Activated CD4-positive, alpha-beta memory T cell treated with anti-CD3 and anti-CD28 coated beads, Interleukin-2, amount 10 ng/mL, durations not matched to agents 7 days and 5 days (primary cell): ENCODE measurements at places on chromosomes 4 and X. TPM values are rescaled to one million over a fixed set of nuclear protein-coding genes. Genes with fewer than 3 reads are reported as not detected.
A peak's percentile ranks its signal among the peaks of the same experiment; 100 is the strongest.

DNA sequence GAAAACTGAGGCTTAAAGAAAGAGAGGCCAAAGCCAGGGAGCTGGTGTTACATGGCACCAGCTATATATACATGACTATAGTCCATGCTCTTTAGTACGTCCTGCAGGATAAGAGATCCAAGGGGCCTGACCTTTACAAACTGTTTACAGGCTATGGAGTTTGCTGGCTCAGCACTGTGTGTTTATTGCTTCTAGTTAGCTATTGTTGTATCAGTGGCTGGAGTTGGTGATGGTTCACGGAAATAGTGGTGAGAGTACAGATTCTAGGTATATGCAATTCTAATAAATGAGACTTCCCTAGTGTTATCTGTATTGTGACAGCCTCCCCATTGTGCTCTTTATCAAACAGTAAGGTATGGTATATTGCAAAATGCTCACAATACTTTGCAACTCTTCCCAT lies 46.5 kb downstream of the REPS2 start:
- no peak for DNase-seq
- H3K27me3 ChIP-seq = peaks cover 4% of the 10 kb centered on the region
- no peak overlapping the region for H3K4me3 ChIP-seq
- H3K27ac ChIP-seq = no peak overlapping the region

SERPINA7 gene
- not detected for total RNA-seq

GRCh38 chr4:98781641-98782357 lies 123.4 kb upstream of the TSPAN5 start:
- H3K27me3 ChIP-seq = peaks cover 2% of the 10 kb centered on the region
- no peaks in the 10 kb centered on the region for H3K36me3 ChIP-seq
- H3K4me1 ChIP-seq = no peaks in the 10 kb centered on the region
- no peak overlapping the region for H3K4me3 ChIP-seq

SORBS2 gene
- not detected for total RNA-seq

MAGEA10 gene
- not detected for total RNA-seq

DNA sequence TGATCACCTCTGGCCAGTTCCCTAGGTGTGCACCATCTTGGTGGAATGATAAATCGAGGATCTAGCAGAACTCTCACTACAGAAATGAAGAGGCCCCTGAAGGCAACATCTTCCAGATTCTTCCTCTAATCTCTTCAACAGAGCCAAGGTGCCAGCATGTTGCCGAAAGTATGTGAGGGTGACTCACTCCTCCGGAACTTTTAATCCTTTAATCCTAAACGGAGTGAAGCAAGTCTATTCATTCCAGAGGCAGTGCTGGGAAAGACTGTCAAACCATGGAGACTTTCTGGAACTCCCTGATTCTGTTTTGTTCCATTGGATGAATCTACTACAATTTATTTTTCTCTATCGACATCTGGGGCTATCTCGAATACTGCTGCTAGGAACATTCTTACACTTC lies 68.7 kb downstream of the SUPT20HL2 start:
- peaks cover 5% of the 10 kb centered on the region for H3K4me1 ChIP-seq
- no peaks in the 10 kb centered on the region for H3K36me3 ChIP-seq
- no peak for DNase-seq
- H3K27ac ChIP-seq = no peak overlapping the region
- peaks cover 4% of the 10 kb centered on the region for H3K27me3 ChIP-seq

- H3K36me3 ChIP-seq = no peaks in the 10 kb centered on the region
- no peak for DNase-seq
- no peak overlapping the region for H3K27ac ChIP-seq
- no peak overlapping the region for H3K4me3 ChIP-seq
Observed at GRCh38 chr4:86329431-86329830, 30.4 kb downstream of the MAPK10 start.

DNA sequence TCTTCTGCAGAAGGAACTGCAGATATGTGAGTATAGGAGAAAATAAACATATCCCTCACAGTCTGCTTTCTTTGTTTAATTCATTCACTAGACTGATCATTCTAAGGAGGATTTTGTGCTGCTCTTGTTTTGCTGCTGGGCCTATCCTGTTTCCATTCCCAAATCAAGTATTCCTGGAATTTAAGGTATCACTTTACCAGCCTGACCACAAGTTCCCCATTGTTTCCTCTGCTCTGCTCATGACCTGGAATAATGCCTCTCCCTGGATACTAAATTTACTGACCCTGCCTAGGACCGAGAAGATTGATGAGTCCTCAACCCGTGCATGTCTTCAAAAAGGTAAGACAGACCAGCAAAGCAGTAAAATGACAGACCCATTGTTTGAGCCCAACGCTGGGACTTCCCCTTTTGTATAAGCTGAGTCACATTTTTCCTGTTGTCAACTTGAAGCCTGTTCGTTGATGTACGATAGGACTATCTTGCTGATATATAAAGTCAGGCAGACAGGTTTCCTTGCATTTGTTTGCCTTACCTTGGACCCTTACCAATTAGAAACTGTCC lies 85.5 kb upstream of the TET2 start:
- H3K4me1 ChIP-seq = peaks cover 35% of the 10 kb centered on the region
- peak overlapping the region; percentile 12 for H3K4me3 ChIP-seq
- H3K27ac ChIP-seq = peak overlapping the region; percentile 70
- H3K36me3 ChIP-seq = no peaks in the 10 kb centered on the region
- no peaks in the 10 kb centered on the region for H3K27me3 ChIP-seq

GRCh38 chr4:54015423-54016030 lies 48.9 kb downstream of the CHIC2 start:
- no peak overlapping the region for H3K27ac ChIP-seq
- no peaks in the 10 kb centered on the region for H3K27me3 ChIP-seq
- no peaks in the 10 kb centered on the region for H3K4me1 ChIP-seq
- DNase-seq = no peak
- peaks cover 10% of the 10 kb centered on the region for H3K36me3 ChIP-seq

- peaks cover 53% of the 10 kb centered on the region for H3K4me1 ChIP-seq
- H3K27me3 ChIP-seq = no peaks in the 10 kb centered on the region
- peak overlapping the region; percentile 94 for H3K4me3 ChIP-seq
- H3K36me3 ChIP-seq = peaks cover 4% of the 10 kb centered on the region
- DNase-seq = no peak
- H3K27ac ChIP-seq = peak overlapping the region; percentile 77
Observed at GRCh38 chrX:135985973-135986310, 707 bp downstream of the SLC9A6 start.

DNA sequence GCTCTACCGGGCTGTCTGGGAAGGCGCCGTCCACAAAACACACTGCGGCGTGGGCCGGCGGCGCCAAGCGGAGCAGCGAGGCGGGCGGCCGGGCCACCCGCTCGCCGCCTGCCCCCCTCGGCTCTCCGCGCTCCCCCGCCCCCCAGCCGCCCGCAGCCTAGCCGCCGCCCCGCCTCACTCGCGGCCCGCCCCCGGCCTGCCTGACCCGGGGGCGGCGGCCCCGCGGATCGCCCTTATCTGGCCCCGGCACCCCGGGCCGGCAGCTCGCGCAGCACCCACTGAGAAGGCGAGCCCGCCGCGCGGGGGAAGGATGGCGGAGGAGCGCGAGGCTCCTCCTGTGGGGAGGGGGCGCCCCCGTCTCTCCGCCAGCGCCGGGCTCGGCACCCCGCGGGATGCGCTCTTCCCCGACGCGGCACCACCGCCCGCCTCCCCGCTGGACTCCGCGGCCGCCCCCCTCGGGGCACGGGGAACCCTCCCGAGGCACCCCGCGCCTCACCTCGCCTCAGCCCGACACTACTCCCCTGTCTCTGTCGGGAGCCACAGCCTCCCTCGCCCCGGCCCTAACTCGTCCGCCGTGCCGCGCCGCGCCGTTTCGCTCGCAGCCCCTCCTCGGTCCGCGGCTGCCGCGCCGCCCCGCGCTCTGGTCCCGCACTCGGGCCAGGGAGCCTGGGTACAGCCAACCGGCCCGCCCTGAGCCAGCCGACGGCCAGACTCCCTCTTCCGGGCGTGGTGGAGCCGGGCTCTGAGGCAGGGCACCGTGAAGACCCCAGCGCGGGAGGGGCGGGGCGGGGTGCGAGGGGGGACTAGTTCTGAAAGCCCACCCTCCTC lies 566 bp downstream of the ATP11C start:
- peaks cover 19% of the 10 kb centered on the region for H3K4me1 ChIP-seq
- H3K36me3 ChIP-seq = peaks cover 4% of the 10 kb centered on the region
- H3K27ac ChIP-seq = peak overlapping the region; percentile 88
- DNase-seq = peak; percentile 36
- peak overlapping the region; percentile 86 for H3K4me3 ChIP-seq

- no peak overlapping the region for H3K27ac ChIP-seq
- H3K27me3 ChIP-seq = no peaks in the 10 kb centered on the region
- no peak for DNase-seq
Observed at GRCh38 chrX:44228621-44229020, 114.9 kb downstream of the EFHC2 start.

- DNase-seq = no peak
- H3K4me1 ChIP-seq = peaks cover 4% of the 10 kb centered on the region
- no peak overlapping the region for H3K27ac ChIP-seq
- no peaks in the 10 kb centered on the region for H3K27me3 ChIP-seq
Observed at GRCh38 chr4:1981251-1982058, 27.3 kb downstream of the NELFA start.

MID1 gene
- not detected for total RNA-seq

SLC9B1 gene
- total RNA-seq = 2.3 TPM

DNA sequence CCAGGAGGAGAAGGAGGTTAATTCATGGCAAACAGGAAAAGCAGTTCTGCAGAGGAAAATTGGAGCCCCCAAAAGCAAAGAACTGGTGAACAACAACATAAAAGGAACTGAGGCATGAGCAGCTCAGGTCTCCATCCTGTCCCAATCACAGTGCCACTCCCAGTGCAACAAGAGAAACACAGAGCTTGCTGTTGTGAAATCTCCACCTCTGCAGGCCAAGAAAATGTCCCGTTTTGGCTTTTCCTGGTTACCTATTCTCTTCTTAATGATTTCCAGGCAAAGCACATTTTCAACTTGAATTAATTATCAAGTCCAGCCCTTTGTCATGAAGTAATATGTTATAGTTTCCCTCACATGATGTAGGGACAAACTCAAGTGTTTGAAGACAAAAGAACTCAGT lies 778 bp downstream of the C1QTNF7 start:
- H3K4me1 ChIP-seq = peaks cover 24% of the 10 kb centered on the region
- no peaks in the 10 kb centered on the region for H3K27me3 ChIP-seq
- H3K4me3 ChIP-seq = no peak overlapping the region
- no peak overlapping the region for H3K27ac ChIP-seq
- no peak for DNase-seq

DNA sequence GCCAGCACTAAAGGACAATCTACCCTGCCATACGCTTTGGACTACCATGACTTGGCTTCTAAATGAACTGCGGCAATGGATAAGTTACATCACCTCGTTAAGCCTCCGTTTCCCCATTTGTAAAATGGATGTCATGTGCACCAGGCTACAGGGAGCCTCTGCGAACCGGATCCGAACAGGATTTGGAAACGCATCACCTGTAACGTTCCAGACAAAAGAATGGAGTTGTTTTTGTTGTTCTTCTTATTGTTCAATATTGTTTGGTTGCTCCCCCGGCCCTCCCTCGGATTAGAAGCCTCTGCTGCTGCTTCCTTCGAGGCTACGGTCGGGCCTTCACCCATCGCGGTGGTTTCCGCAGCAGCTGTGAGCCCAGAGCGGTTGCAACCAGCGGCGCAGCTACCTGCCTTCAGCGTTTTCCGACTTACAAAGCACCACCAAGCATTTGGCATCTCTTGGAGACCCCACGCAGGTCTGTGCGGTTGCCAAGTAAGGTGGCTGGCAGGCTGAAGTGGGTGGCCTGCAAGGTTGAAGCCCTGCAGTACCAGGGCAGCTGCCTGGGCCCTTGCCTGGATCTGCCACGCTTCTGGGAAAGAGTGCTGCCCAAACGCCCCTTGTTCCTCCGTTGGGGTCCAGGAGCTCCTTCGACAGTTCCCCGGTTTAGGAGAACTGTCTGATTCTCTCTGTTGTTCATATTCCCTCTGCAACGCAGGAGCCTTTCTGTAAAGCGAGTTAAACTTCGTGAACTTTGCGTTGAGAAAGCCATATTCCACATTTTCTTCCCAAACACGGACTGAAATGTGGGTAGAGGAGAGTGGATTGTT lies 7.1 kb downstream of the NKX3-2 start:
- H3K27me3 ChIP-seq = peaks cover 93% of the 10 kb centered on the region
- peaks cover 21% of the 10 kb centered on the region for H3K4me1 ChIP-seq
- H3K27ac ChIP-seq = no peak overlapping the region
- no peak for DNase-seq
- peaks cover 27% of the 10 kb centered on the region for H3K36me3 ChIP-seq
- H3K4me3 ChIP-seq = no peak overlapping the region
